ENCODE measurements at places on chromosomes 1 and 21. TPM values are rescaled to one million over a fixed set of nuclear protein-coding genes. Genes with fewer than 3 reads are reported as not detected.

The TUFT1 gene
- 6.5 TPM for total RNA-seq

The CELF3 gene
- not detected for total RNA-seq

The TSPAN2 gene
- total RNA-seq: 2.8 TPM

The EBNA1BP2 gene
- total RNA-seq: 51.6 TPM

- no peak for DNase-seq
These were observed 5.1 kb downstream of the PRXL2B start for GRCh38 chr1:2591581-2592261.

- DNase-seq: no peak
These were observed 58.9 kb downstream of the COL18A1 start for GRCh38 chr21:45463871-45464270.

DNA sequence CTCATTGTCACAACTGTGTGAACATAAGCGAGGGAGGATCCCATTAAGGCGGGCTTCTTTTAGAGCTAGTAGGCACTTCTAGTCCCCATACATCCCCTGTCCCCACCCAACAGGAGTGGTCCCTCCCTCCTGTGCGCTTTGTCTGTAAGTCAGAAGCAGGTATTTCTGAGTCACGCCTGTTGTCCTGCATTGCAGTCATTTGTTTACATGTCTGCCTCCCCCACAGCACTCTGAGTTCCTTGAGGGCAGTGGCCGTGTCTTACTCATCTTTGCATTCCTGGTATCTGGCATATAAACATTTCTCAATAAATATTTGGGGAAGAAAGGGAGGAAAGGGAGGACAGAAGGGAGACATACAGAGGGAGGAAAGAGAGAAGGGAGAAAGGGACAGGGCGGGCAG, 40.3 kb downstream of the PLEKHA6 start:
- no peak for DNase-seq

DNA sequence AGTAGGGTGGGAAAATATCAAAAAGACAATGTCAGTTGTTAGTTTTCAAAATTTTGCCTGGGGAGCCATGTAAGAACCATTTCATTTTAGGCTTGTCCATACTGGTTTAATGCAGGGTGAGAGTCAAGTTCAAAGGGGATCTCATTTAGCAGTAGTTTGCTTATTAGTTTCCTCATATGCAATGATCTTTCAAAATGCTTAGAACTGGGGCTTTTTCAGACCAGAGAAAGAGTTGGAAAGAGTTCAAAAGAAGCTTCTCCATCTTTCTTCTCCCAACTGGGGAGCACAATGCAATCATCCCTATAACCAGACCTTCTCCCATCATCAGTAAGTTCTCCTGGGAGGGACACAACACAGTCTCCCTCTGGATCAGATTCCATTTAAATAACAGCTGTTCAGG, 16.5 kb upstream of the SLC30A1 start:
- no peak for DNase-seq

- DNase-seq: no peak
These were observed 449.0 kb downstream of the MATN1 start for GRCh38 chr1:30274173-30274970.

DNA sequence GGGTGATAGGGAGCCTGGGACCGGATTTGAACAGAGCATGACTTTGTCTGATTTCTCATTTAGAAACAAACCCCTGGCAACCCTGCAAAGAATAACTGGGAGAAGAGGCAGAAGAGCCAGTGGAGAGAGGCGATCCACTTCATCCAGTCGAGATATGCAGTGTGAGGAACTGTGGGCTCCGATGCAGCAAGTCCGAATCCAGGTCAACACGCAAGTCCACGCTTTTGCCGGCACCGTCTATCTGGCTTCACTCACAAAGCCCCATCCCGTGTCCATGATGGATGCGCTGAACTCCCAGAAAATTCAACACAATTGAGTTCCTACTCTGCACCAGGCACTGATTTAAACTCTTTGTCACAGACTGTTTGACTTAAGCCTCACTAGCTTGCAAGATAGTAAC, 191.3 kb downstream of the GRIK3 start:
- no peak for DNase-seq

GRCh38 chr1:54004481-54005049, 13.4 kb downstream of the LDLRAD1 start:
- DNase-seq: no peak

DNA sequence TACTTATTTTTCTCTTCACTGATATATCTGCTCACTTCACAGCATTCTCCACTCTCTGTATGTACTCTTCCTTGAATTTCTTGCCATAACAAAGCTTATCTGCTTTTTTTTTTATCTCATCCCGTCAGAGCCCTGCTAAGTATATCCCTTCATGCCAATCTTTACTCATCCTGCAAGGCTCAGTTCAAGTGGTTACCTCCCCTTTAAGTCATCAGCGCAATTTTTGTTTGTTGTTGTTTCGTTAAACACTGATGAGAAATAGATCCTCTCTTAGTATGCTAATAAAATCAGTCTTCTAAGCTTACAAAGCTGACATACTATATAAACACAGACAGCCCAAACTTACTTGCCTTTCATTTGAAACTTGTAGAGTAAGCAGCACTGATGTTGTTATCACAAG, 17.8 kb downstream of the COL24A1 start:
- DNase-seq: no peak

DNA sequence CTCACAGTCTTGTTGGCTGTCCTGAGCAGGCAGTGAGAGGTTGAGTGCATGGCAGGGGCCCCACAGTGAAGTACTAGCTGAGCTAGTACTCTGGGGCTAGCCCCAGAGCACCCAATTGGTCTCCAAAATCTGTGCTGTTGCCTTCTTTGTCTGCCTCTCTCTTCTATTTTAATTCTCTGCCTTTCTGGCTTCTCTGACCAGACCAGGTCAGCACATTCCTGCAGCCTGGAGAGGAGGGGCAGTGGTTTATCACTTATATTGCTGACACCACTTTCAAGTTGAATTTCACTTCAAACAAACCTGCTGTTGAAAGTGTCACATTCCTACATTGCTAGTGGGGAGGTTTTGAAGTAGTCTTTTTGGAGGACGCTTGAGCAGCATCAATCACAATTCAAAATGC, 628.7 kb downstream of the PTPRU start:
- DNase-seq: no peak

- DNase-seq: no peak
These were observed 165.6 kb downstream of the DUSP10 start for GRCh38 chr1:221576268-221576667.

DNA sequence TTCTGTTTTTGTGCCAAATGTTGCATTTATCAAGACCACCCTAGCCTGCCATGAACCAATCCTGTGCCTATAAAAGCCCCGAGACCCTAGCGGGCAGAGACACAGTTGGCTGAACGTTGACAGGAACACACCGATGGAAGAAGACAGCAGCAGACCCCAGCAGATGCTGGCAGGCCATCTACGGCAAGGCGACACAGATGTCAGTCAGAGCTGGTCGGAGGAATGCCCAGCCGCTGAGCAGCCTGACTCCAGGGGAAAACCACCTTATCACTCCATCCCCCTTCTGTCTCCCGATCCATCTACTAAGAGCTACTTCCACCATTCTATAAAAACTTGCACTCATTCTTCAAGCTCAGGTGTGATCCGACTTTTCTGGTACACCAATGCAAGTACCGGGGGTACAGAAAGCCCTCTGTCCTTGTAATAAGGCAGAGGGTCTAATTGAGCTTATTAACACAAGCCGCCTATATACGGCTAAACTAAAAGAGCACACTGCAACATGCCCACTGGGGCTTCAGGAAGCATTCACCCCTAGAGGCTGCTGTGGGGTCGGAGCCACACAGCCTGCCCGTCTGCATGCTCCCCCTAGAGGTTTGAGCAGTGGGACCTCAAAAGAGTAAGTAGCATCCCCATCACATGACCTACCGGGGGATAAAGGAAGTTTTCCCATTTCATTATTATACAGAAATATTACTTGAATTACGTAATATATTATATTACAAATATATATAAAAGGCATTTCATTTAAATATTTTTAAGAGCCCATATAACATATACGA, 1156.3 kb upstream of the B3GALT2 start:
- no peak for DNase-seq

GRCh38 chr21:43290421-43291346, 121.9 kb downstream of the CRYAA start:
- no peak for DNase-seq

GRCh38 chr1:43049481-43049880, 90.8 kb upstream of the SLC2A1 start:
- DNase-seq: no peak

Data from omental fat pad (tissue), 4 donors.